ENCODE measurements at places on chromosomes 3 and 15. TPM values are rescaled to one million over a fixed set of nuclear protein-coding genes. Genes with fewer than 3 reads are reported as not detected.
A peak's percentile ranks its signal among the peaks of the same experiment; 100 is the strongest.

GRCh38 chr15:28975766-28976179, 90.0 kb downstream of the APBA2 start:
- DNase-seq, result no peak

- DNase-seq, result no peak
Measured at GRCh38 chr3:101133652-101134051, 140.4 kb upstream of the ABI3BP start.

DNA sequence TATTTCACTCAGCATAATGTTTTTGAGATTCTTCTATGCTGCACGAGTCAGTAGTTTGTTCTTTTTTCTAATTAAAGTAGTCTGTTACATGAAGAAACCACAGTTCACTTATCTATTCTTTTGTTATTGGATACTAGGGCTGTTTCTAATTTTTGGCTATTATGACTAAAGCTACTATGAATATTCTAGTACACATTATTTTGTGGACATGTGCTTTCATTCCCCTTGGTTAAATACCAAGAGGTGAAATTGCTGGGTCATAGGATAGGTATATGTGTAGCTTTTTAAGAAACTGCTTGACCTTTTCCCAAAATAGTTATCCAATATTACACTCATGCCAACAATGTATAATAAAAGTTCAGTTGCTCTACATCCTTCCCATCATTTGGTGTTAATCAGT, 8.9 kb downstream of the PDE8A start:
- DNase-seq, result no peak

DNA sequence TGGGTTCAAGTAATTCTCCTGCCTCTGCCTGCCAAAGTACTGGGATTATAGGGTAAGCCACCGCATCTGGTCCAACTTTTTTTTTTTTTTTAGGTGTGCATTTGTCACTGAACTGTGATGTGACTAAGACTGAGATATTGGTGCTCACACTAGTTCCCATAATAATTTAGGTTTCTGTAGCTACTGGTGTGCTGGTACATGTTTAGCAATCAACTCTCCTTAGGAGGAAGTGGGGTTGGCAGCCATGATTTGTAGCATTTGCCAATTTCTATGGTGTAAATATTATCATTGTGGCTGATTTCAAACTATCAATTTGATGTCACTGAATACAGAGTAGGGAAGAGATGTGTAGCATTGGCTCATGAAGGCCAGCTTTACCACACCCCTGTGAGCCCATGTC, 372.7 kb downstream of the EDEM1 start:
- no peak for DNase-seq

- no peak for DNase-seq
Measured at GRCh38 chr3:125482406-125482805, 37.6 kb downstream of the SNX4 start.

- DNase-seq, result no peak
Measured at GRCh38 chr3:176075046-176075445, 1122.2 kb downstream of the TBL1XR1 start.

- DNase-seq, result no peak
Measured at GRCh38 chr3:156705761-156706616, 31.6 kb downstream of the TIPARP start.

The ZNF860 gene
- polyA plus RNA-seq, result 3.2 TPM

DNA sequence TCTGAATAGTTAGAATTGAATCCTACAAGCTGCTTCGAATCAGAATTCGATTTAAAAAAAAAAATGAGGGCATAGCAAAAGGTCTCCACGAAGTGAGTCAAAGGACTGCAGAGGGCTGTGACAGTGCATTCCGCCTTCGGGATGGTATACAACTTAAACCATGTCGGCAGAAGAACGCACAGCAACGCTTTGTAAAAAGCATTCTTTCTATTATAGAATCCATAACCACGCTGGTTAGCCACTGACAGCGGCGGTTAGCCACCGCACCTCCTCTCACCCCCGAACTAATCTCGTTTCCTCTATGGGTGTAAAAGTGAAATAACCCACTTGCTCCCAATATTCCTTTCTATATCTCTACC, 664 bp upstream of the PIK3CA start:
- DNase-seq, result peak; percentile 47

The BCHE gene
- polyA plus RNA-seq, result 16.2 TPM

- no peak for DNase-seq
Measured at GRCh38 chr3:57112206-57112605, 51.7 kb downstream of the SPATA12 start.

- DNase-seq, result no peak
Measured at GRCh38 chr3:172221547-172221946, 182.2 kb downstream of the FNDC3B start.
